GM13977 (cell line): ENCODE measurements at places on chromosomes 16 and 17.

DNA sequence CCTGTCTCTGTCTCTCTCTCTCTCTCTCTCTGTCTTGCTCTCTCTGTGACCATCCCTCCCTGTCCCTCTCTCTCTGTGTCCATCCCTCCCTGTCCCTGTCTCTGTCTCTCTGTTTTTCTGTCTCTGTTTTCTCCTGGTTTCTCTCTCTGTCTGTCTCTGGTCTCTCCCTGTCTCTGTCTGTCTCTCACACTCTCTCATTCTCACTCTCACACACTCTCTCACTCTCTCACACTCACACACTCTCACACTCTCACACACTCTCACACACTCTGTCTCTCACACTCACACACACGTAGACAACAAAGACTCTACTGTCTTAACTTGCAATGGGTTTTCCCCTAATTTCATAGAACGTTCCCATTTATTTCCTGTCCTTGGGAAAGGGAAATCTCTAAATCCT, 299.5 kb downstream of the FOXL1 start:
- no peak for DNase-seq

- DNase-seq, result no peak
Measured at GRCh38 chr17:63447471-63448009, 1.4 kb upstream of the CYB561 start.

GRCh38 chr17:81367171-81367570, 28.1 kb upstream of the BAHCC1 start:
- DNase-seq, result no peak

- no peak for DNase-seq
Measured at GRCh38 chr16:11136600-11136999, 119.4 kb downstream of the SOCS1 start.

DNA sequence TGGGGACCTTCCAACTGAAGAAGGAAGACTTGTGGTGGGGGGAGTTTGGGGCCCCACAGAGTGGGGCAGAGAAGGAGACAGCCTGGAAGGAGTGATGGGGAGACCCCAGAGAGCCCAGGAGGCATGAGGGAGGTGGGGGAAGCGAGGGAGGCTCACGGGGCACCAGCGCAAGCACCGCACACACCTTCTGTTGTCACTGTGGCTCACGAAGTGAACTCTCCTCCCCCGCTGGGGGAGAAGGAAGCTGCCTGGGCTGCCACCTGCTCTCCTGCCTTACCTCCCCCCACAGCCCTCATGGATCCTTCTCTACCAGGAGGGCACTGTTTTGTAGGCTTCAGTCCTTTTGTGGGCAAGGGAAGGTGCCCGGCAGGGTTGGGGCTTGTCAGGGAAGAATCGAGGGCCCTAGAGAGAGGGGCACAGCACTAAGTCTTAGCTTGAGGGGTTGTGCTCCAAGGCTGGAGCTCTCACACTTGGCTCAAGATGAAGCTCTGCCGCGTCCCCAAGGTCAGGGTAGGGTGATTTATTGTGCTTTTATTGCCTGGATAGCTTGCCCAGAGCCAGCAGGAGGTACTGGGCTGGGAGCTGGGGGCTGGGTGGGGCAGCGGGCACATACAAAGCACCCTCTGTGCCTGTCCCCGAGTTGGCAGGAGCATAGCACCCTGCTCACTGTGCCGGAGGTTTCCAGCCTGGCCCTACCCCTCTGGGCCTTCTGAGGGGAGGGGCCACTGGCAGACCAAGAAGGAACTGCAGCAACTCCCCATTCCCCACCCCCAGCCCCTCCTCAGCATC, 4.6 kb upstream of the STARD3 start:
- DNase-seq, result no peak

- DNase-seq, result no peak
Measured at GRCh38 chr17:58679263-58680037, 12.4 kb downstream of the TEX14 start.

GRCh38 chr16:3492356-3492755, 2.9 kb downstream of the C16orf90 start:
- peak; percentile 14 for DNase-seq
